ENCODE measurements at places on chromosomes 11 and 22.

GRCh38 chr11:57424137-57424791 is 2.7 kb downstream of the SLC43A3 start:
- no peak for DNase-seq

GRCh38 chr22:39422721-39423120 is 23.1 kb downstream of the TAB1 start:
- no peak for DNase-seq

DNA sequence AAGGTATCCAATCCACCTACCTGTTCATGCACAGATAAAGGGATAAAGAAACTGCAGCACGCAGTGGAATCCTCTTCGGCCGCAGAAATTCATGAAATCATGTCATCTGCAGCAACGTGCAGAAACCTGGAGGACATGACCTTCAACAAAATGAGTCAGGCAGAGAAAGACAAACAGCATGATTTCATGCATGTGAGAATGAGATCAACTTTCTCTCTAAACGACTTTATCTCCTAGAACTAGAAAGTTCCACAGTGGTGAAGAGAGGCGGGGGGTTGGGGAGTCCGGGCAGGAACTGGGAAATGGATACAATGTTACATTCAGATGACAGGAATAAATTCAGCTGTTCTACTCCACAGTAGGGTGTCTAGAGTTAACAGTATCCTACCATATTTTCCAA is 9.9 kb downstream of the RGL4 start:
- DNase-seq: no peak

- DNase-seq: no peak
Measured at GRCh38 chr11:115469361-115469760, 34.9 kb downstream of the CADM1 start.

GRCh38 chr11:129960216-129961214 is 42.1 kb downstream of the PRDM10 start:
- no peak for DNase-seq

DNA sequence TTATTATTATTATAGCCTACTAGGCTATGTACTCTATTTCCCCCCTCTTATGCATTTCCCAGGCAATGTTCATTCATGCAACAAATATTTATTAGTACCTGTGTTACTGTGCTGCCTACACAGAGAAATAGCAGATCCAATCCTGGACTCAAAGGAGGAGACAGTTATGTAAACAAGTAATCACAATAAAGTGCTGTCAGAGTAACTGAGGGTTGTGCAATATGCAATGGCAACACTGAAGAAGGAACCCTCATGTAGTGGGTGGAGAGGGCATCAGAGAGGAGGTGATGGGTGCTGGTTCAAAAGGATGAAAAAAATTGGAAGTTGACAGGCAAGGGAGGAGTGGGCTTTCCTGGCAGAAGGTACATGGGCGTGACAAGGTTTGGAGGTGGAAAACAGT is 886 bp upstream of the P4HA3 start:
- no peak for DNase-seq

- no peak for DNase-seq
Measured at GRCh38 chr11:13669544-13670488, 1.3 kb downstream of the FAR1 start.

GRCh38 chr11:104772806-104773241 is 125.4 kb downstream of the CASP12 start:
- DNase-seq: no peak

DNA sequence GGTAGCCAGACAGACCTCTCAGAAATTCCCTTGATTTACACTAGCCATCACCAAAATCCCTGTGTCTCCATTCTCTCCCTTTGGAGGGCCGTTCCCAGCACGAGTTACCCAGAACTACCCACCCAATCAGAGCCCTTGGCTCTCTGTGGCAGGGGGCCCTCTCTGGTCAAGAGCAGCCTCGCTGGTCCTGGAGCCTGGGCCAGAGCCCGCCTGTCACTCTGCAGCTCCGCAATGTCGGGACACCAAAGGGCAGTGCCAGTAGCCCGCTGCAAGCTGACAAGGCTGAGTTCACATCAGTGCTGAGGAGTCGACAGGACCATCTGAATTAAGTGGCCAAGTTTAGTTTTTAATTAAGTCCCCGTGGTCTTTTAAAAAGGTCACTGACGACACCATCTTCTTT is 241.6 kb downstream of the ST3GAL4 start:
- DNase-seq: no peak

- no peak for DNase-seq
Measured at GRCh38 chr11:61571337-61571736, 9.5 kb downstream of the SYT7 start.

- no peak for DNase-seq
Measured at GRCh38 chr22:23104187-23104971, 34.1 kb downstream of the GNAZ start.

- DNase-seq: peak; percentile 61
Measured at GRCh38 chr11:64777449-64778222, 706 bp downstream of the SF1 start.

DNA sequence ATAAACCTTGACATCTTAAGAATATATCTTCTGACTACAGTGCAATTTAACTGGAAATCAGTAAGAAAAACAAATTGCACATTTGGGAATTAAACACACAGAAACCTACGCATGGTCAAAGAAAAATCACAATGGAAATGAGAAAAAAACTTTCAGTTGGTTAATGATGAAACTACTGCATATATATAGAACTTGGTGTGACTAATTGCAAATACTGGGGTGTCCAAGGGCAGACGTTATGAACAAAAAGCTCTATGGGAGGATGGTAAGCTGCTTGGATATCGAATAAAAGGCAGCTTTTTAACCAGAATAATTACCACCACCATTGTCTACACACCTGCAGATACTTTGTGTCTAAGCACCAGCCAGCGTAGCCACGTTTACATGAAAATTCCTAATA is 791 bp downstream of the GDPD4 start:
- no peak for DNase-seq

DNA sequence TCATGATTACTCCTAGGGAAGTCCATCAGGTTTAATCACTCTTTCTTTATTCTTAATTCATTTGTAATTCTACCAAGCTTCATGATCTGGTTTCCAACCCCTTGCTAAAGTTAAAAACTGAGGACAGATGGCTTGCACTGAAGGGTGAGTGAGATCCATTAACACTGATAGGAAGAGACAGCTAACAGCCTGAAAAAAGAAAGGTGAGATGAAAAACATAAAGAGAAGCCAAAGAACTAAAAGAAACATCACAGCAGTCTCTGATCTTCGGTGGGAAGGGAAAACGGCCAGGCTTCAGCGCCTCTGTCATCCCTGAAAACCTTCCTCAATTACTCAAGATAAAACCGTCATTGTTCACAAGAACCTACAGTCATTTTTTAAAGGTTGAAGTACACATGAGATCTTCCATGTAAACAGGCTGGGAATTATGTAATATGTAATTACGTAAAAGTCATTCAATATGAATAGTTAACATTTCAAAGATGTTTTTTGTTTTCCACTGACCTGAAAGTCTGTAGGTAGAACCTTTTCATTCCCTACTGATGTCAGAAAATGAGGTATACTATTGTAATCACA is 41.3 kb downstream of the VSIG10L2 start:
- no peak for DNase-seq

- DNase-seq: no peak
Measured at GRCh38 chr11:64406221-64406946, 47.4 kb downstream of the RPS6KA4 start.

DNA sequence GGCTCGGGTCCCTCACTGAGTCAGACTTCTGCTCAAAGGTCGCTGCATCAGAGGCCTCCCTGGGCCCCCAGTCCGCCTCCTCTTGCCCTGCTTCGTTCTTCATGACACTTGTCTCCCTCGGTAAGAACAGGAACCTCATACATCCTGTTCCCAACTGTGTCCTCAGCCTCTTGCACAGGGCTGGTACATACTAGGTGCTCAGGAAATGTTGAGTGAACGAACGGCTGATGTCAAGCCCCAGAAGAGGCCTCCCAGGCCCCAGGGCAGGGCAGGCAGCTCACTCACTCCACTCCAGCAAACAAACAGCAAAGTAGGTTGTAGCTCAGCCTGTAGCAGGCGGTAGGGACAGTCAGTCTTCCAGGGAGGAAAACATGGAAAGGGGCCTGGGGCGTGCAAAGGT is 17.2 kb downstream of the SYNGR1 start:
- DNase-seq: no peak

GRCh38 chr11:63623513-63624140 is 9.4 kb upstream of the PLAAT3 start:
- no peak for DNase-seq

DNA sequence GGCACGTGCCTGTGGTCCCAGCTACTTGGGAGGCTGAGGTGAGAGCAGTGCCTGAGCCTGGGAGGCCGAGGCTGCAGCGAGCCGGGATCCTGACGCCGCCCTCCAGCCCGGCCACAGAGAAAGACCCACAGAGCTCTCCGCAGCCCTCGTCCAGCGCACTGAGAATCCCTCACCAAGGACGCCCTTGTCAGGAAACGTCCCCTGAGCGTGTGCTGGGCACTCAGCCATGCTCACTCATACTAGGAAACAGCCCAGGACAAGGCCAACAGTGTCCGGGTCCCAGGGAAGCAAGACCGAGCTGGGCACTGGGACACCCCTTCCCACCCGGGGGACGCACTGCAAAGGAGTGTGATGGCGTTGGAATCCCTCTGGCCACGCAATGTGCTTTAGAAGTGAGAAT is 14.5 kb downstream of the DEAF1 start:
- no peak for DNase-seq

- DNase-seq: no peak
Measured at GRCh38 chr11:93541884-93542810, 1.0 kb downstream of the SMCO4 start.

DNA sequence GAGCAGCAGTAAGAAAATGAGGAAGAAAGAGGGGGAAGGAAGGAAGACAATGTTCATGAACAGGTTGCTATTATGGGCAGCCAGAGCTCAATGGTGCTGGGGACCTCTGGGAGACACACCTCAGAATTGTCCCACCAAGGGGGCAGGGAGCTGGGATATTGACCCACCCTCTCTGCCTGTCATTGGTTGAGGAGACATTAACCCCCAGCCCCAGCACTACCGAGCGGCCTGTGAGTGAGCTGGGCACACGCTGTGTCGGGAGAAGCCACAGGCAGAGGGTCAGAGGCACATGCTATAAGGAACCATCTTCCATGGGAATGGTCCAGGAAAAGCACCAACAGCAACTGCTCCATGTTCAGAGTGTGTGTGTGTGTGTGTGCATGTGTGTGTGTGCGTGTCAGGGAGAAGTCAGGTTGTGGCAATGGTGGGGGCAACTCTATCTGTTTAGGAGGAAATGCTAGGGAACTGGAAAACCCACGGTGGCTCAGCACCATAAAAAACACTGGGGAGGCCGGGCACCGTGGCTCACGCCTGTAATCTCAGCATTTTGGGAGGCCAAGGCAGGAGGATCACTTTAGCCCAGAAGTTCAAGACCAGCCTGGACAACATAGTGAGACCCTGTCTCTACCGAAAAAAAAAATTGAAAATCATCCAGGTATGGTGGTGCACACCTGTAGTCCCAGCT is 49.2 kb downstream of the CD6 start:
- no peak for DNase-seq

DNA sequence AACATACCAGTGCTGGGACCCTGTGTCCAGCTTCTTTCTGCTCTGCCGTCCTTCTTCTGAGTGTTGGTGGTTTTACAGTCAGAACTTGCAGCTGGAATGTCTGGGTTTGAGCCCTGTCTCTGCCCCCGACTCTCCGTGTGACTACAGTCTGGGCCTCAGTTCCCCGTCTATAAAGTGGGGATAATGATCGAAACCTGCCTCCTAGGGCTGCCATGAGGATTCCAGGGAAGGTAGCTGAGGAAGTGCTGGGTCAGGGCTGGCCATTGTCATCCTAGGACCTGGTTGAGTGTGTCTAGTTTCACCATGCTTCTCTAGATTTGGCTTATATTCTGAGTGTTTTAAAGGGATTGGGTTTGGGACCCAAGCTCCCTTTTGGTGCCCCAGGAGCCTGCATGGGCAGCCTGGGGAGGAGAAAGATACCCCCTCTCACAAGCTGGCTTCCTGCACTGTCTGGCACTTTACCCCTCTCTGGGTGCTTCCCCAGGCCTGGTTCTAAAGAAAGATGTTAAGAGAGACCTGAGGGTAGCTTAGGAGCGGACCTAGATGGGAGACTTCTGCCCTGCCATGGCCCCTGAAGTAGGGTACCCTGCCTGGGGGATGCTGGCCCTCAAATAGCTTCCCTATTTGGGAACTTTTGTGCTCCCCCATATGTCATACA is 49.9 kb downstream of the TSPAN18 start:
- no peak for DNase-seq

DNA sequence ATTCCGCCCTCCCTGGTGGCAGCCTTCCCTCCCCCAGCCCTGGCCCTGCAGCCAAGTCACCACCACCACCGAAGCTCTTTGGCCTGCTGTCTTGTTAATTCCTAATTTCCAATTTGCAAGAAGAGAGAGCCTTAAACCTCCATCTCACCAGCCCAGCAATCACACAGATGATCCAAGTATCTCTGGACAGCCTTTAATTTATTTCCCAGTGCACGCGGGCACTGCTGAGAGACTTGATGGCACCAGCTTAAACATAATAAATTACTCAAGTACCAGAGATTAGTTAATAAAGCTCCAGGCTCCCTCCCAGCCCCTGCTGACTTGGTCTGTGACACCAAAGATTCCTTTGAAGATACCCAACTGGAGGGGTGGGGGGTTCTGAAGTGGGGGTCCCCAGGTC is 494.7 kb downstream of the BUD13 start:
- no peak for DNase-seq

- DNase-seq: no peak
Measured at GRCh38 chr11:46296528-46297448, 19.3 kb downstream of the CREB3L1 start.

DNA sequence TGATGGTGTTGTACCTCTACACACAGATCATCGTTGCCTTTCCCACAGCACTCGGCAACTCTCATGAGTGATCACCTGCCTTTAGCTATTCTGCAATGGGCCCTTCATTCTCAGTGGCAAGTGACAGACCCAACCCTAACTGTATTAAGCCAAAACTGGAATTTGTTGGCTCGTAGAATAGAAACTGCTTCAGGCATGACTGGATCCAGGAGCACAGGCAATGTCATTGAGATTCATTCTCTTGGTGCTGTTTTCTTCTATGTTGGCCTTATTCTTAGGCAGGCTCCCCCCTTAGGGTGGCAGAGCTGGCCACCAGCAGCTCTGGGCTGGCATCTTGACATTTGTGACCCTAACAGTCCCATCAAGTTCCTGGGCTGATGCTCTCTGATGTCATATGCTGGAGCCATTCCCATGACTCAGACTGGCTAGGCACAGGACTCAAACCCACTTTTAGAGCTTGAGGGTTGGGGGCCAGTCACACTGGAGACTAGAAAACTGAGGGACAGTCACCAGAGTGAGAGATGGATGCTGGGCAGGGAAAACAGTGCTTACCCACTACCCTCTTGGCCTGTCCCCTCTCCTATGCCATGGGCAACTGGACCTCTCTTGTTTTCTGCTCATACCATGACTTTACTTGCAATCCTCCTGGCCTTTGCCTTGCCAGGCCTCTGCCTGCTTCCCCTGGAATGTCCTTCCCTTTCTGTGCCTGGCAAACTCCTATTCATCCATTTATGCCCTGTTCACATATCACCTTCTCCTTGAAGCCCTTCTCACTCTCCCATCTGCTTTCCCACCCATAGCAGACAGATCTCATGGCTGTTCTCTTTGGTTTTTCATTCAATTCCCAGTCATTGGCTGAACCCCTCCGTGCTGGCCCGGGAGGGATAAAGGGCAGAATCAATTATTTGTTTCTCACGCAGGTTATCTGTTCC is 7.1 kb upstream of the CDC42EP2 start:
- DNase-seq: no peak

Measured in NCI-H187 (cell line).